ENCODE measurements at places on chromosomes 16 and 17.

- no peak for DNase-seq
Measured at GRCh38 chr17:81354954-81355347, 40.3 kb upstream of the BAHCC1 start.

DNA sequence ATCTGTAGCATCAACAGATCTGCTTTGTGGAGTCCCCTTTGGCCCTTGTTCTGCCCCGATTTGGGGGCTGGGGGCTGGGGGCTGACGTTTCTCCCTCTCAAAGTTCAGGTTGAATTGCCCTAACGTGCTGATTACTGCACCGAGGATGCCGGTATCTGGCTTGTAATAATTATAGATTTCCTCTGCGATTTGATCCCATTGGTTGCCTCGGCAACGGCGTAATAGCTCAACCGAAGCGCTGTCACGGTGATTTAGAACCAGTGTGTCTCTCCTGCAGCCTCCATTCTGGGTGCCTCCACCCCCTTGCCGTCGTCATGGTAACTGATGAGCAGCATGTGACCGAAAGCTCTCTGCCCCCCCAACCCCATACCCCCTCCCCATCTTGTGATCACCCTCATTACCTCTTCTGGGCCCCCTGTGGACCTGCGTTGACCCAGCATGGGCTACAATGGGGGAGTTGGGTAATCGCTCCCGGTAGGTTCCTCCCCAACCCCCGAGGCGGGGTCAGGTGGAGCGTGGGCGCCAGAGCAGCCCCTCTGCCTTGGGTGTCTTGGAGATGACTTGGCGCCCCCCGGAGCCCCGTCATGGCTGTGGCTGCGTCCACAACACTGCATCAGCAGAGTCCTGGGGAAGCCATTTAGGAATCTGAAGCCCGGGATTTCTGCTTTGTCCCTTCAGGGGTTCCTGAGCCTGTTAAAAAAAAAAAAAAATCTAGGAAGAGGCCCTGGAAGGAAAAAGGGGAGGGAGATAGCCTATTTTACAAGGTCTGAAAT, 38.4 kb downstream of the ABAT start:
- no peak for DNase-seq

DNA sequence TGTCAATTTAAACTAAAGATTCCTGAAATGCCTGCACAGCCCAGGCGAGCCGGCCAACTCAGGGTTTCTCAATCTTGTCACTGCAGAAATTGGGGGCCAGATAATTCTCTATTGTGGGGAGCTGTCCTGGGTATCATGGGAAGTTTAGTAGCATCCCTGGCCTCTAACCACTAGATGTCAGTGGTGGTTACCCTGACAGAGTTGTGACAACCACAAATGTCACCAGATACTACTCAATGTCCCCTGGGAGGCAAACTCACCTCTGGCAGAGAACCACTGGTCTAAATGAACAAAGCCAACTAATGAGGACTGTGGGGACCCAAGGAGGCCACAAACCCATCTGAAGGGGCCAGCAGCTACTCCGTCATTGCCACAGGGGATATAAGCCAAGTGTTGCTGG, 90.9 kb downstream of the MYH11 start:
- no peak for DNase-seq

- DNase-seq: no peak
Measured at GRCh38 chr17:3167574-3167973, 29.7 kb upstream of the OR1A2 start.

DNA sequence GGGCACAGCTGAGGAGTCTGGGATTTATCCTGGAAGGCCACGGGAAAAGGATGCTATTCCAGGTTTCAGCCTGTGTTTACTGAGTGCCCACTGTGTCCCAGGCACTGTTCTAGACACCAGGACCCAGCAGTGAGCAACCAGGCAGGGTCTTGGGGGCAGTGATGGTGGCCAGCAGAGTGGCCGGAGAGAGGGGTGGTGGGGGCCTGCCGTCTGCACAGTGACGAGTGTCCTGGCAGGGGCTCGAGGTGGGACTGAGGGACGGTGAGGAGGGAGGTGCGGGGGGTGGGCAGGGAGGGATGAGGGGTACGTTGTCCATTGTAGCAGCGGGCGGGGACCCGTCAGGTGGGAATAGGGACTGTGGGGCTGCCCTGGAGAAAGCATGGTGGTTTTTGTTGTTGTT, 66.3 kb upstream of the CIBAR2 start:
- no peak for DNase-seq

Measured in left cardiac atrium (tissue), 4 donors.